ENCODE measurements at places on chromosomes 5 and 9.

- peak; percentile 63 for DNase-seq
Measured at GRCh38 chr9:136544548-136544963, 1.3 kb downstream of the NOTCH1 start.

- no peak for DNase-seq
Measured at GRCh38 chr5:35478856-35479682, 138.6 kb upstream of the SPEF2 start.

- no peak for DNase-seq
Measured at GRCh38 chr9:120348951-120349429, 231.0 kb downstream of the CDK5RAP2 start.

DNA sequence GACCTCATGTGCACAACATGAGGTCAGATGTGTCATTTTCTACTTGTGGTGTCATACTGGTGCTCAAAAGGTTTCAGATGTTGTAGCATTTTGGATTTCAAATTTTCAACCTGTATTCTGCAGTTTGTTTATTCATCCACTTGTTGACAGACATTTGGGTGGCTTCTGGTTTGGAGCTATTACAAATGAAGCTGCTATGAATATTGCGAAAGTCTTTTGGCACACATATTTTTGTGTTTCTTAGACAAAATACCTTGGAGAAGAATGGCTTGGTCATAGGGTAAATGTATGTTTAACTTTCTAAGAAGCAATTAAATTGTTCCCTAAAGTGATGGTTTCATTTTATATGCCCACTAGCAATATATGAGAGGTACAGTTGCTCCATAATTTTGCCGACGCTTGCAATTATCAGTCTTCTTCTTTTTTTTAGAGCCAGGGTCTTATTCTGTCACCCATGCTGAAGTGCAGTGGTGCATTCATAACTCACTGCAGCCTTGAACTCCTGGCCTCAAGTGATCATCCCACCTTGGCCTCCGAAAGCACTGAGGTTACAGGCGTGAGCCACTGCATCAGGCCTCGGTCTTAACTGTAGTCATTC lies 70.7 kb upstream of the TRPC7 start:
- no peak for DNase-seq

DNA sequence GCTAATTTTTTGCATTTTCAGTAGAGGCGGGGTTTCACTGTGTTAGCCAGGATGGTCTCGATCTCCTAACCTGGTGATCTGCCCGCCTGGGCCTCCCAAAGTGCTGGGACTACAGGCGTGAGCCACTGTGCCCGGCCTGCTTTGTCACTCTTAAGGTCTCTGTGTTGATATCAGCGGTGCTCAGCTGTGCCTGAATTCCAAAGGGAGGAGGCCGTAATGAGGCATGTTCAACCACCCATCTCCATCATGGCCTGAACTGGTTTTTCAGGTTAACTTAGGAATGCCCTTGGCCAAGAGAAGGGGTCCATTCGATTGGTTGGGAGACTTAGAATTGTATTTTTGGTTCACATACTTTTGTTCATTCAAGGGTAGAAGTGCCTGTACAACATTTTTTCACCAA lies 22.0 kb downstream of the HSD17B3 start:
- DNase-seq = no peak

GRCh38 chr5:33969572-33970452 lies 14.7 kb downstream of the SLC45A2 start:
- no peak for DNase-seq

DNA sequence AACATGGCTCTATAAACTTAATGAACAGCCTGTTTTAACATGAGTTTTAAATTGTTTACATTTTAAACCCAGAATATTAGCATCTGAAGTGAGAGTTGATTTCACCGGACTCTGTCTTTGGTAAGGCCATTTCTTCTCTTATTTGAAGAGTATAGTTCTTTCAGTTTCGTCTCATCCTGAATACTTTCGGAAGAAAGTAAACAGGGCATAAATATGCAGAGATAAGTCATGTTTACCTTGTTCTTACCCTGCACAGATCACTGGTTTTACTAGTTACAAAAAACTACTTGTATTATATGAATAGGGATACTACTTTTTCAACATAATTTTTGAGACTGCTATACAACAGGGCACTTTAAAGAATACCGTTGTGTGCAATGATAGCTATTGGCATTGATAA lies 656.3 kb upstream of the ZNF608 start:
- no peak for DNase-seq

DNA sequence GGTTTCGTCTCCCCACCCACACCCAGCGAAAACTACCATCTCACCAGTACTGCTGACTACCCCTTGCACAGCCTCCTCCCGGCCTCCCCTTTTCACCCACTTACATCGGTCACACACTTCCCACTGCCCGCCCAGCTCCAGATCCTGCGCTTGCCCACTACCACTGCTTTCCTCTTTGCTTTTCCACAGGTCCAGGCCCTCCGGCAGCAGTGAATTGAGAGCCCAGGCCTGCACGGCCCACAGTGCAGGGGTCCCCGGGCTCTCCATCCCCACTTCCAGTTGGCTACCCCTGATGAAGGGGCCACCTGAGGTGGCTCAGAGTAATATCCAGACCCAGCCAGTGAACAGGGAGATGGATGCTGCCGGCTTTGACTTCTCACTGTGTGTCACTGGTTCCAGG lies 120.2 kb upstream of the FSTL4 start:
- DNase-seq = no peak

GRCh38 chr9:8856396-8857067 lies 1057.0 kb upstream of the DMAC1 start:
- DNase-seq = no peak

DNA sequence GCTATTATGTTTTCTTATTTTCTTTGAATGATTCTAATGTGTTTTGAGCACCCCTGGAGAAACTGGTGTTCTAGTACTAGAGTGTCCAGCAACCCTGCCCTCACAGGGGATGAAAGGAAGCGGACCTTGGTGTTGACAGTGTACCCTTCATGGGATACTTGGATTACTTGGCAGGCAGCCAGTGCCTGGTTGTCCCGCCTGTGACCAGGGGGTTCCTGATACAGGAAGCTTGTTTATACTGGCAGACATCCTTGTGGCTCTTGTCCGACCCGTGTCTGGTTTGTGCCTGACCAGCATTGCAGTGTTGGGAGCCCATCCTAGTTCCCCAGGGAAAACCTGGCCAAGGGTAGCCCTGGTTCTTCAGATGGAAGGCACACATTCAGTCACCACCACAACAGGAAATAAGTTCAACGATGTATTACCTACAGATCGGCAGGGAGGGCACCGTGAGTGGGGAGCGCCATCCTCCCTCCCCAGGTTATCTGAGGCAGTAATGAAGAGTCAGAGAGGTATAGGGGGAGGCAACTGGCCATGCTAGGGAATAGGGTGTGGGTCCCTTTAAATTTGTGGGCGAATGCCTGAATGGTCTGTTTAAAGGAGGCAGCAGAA lies 47.3 kb downstream of the CACNA1B start:
- no peak for DNase-seq

DNA sequence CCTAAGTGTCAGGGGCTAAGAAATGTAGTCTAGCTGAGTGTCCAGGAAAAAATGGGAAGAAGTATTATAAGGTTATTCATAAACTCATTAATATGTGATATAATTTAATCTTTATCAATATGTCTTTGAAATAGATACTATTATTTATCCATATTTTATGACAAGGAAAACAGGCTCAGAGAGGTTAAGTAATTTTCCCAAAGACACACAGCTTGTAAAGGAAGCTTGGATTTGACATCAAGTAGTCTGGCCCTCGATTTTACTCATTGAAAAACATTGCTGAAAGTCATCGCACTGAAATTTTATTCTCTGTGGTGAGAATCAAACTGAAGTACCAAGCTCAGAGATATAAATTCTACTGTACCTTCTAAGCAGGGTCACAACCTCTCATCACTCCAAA lies 276.9 kb downstream of the MSX2 start:
- no peak for DNase-seq

DNA sequence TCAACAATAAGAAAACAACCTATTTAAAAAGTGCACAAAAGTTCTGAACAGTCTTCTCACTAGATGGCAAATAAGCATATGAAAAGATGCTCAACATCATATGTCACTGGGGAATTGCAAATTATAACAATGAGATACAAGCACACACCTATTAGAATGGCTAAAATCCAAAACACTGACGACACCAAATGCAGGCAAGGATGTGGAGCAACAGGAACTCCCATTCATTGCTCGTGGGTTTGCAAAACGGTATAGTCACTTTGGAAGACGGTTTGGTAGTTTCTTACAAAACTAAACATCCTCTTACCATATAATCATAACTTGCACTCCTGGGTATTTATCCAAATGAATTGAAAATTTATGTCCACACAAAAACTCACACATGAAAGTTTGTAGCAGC lies 100.9 kb upstream of the TBC1D2 start:
- no peak for DNase-seq

GRCh38 chr9:11128156-11128555 lies 515.4 kb upstream of the PTPRD start:
- no peak for DNase-seq

DNA sequence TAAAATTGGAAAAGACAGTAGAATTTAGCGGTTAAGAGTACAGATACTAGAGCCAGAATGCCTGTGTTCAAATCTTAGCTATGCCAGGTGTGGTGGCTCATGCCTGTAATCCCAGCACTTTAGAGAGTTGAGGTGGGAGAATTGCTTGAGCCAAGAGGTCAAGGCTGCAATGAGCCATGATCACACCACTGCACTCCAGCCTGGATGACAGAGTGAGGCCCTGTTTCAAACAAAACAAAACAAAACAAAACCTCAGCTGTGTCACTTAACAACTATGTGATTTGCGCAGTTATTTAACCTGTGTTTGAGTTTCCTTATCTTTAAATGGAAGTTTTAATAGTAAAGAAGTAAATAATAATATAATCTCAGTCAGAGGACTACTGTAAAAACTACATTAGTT lies 68.3 kb downstream of the TBCA start:
- DNase-seq = no peak

- no peak for DNase-seq
Measured at GRCh38 chr9:129761901-129762369, 9.1 kb upstream of the PTGES start.

DNA sequence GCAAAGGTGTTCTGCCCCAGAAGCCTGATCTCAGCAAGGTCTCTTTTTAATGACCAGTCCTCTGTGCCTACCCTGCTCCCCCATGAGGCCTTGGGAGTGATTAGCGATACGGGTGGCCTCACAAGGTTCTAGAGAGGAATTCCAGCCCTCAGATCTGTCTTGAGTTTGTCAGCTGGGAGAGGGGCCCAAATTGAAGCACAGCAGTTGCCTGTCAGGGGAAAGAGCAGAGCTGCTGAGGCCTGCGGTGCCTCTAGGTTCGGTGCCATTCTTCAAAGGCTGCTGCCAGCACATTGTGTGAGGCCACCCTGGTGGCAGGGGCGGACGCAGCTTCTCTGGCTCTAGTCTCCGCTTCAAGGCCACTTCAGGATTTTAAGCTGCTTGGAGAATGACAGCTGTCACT lies 85.7 kb upstream of the GRIA1 start:
- no peak for DNase-seq

GRCh38 chr5:130715541-130715940 lies 449.5 kb downstream of the HINT1 start:
- DNase-seq = no peak
